NCI-H524 (cell line): ENCODE measurements at places on chromosomes 16 and 17.

DNA sequence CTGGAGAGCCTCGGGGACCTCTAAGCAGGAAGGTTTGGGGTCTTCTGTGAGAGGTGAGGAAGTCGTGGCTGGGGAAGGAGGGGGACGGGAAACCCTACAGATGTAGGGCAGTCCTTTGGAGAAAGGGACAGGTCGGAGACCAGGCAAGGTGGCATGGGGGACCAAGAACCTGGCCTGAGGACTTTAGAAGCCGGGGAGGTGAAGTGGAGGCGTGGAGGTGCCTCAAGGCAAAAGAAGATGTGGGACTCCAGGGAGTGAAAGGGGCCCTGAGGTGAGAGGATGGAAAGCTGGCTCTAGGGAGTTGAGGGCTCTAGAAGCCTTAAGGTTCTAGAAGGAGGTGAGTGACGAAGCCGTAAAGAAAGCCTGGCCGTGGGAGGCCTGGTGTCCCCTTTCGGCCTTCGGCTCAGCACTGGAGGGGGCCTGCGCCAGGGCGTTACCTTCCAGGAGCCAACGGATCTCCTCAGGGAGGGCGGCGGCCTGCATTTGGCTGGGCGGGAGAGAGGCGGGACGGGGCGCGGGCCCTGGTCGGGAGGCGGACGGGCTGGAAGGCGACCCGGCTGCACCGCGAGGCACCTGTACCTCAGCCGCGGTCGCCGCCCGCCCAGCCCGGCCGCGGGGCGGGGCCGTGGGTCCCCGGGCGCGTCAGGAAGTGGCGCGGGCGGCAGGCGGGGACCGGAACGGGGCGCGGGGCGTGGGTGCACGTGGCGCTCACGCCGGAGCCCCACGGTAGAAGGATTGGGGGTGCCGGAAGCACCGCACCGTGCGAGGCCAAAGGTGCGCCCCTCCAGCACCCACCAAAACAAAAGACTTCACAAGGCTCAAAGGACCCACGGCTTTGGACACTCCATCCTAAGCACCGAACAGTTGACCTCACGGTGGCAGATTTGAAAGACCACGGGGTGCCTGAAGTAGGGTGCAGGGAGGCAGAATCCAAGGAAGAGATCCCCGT, at the start of gene SKAP1:
Gene SKAP1, minus strand, starts transcription at position 577 of the 949 bp plus-strand sequence.
- no peak for DNase-seq

- no peak for DNase-seq
These were observed 21.7 kb downstream of the KATNIP start for GRCh38 chr16:27571433-27572326.

DNA sequence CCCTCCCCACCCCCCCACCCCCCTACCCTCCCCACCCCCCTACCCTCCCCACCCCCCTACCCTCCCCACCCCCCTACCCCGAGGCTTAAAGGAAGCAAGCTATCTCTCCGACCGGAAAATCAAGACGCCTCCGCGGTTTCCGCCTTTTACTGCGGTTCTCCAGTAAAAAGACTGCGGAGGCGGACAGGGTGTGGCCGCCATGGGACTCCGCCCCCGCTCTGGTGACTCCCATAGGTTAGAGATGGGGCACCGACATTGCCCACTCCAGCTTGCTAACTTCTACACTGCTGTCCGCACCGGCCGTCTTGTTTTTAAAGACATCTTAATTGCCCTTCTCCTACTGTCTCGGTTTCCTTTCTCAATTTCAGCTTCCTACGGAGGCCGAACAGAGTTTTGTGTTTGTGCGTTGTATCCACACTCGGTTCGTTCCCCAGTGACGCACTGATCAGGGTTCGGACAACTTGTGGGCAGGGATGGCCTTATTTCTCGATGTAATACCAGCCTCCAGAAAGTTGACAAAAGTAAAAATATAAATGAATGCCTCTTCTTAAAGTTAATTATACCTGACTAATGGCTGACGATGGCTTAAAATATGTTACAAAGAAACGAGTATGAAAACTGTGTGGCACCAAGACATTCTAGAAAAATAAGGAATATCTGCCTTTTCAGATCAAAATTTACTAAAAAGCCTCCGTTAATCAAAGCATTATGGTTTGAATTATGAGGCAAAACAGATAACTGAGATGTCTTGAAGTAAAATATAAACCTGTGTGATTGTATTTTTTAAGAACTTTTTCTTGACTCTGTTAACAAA, 1.1 kb upstream of the ZNF200 start:
- no peak for DNase-seq

DNA sequence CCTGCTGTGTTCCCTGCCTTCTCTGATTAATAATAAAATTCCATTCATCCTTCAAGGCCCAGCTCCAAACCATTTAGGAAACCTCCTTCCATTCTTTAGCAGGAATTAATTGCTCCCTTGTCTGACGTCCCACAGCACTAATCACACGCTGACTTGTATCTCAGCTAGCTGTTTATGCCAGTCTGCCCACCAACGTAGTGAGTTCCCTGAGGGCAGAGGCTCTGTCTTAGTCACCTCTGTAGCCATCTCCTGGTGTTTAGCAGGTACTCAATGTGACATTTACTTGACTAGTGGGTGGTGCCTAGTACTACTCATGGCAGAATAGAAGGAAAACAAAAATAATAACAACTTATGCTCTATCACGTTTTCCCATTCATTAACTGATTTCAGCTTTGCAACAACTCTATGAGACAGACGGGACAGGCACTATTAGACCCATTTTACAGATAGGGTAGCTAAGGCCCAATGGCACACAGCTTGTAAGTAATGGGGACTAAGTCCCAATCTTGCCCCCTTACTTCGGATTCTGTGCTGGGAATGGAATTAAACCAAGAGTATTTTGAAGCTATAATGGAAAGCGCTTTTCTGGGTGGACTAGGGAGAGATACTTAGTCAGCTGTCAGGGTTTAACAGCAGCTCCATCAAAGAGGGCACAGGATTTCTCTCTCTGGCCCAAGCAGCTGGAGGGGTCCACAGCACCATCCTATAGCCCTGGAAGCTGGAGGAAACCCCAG, 931 bp upstream of the WIPF2 start:
- DNase-seq, result no peak

GRCh38 chr17:65920996-65921395, 270.9 kb downstream of the CEP112 start:
- no peak for DNase-seq

DNA sequence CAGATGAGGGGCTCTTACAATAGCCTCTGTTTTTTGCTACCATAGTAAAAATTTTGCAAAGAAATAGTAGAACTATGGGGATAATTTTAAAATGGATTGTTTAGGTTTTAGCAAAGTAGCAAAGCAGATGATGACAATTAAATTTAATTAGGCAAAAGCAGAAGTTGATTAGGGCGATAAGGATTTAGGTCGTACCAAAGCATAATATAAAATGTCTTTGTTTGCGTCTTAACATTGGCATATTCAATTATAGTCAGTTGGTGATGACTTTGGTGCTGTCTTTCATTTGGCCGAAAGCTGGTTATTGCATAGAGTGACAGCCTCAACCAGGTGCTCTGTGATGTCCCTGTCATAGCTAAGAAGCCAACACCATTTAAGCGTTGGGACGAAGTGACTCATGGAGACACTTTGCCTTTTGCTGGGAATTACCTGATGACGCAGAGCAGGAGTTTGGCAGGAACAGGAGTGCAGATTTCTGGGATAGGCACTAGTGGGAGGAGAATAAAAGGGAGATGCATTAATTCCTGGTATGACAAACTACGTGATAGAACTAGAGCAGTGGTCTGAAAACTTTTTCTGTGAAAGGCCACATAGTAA, 38.3 kb downstream of the MAP2K6 start:
- no peak for DNase-seq

DNA sequence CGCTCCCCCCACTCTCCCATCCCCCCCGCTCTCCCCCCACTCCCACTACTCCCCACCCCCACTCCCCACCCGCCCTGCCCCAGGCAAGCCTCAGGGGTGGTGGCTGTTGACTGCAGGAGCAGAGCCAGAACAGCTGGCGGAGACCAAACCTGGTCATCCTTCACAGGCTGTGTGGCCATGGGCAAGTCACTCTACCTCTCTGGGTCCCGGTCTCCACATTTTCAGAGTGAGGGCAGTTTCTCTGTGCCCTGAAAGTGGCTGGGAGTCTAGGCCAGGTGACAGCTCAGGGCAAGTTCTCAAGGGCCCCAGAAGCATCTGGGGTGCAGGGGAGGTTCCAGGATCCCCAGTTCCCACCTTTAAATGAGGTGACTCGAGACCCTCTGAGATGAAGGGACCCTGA, 15.1 kb upstream of the BAHCC1 start:
- DNase-seq, result no peak

GRCh38 chr16:1645914-1646525, 32.1 kb upstream of the JPT2 start:
- DNase-seq, result no peak

GRCh38 chr17:76390003-76390421, 5.6 kb downstream of the SPHK1 start:
- DNase-seq, result no peak

GRCh38 chr16:13005721-13006247, 104.4 kb downstream of the SHISA9 start:
- DNase-seq, result no peak

DNA sequence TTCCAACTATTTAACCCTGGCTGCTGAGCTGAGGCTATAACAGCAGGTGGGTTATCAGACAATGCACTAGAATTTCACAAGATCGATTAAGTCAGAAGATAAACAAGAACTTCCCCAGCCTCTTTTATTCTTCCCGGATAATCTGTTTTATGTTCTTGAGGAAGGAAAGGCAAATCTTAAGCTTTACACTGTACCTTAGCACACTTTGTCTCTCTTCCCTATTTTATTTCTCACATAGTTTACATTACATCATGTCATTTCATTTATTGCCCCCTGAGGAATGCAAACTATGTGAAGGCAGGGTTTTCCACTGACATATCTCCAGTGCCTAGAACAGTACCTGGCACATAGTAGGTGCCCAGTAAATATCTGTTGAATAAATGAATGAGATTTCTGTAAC, 139.6 kb downstream of the SKAP1 start:
- peak; percentile 8 for DNase-seq

- peak; percentile 96 for DNase-seq
These were observed 7.7 kb downstream of the SLC35B1 start for GRCh38 chr17:49699966-49700575.

GRCh38 chr16:19716183-19716582, 1.8 kb downstream of the KNOP1 start:
- DNase-seq, result no peak

GRCh38 chr17:21240369-21241055, 12.7 kb downstream of the NATD1 start:
- no peak for DNase-seq

GRCh38 chr17:59154721-59155438, at the start of gene SKA2:
TSS of gene SKA2 (minus strand) at chr17:59155186. CDS start at chr17:59155163, 23 bp downstream.
- DNase-seq, result no peak

- no peak for DNase-seq
These were observed 2.8 kb downstream of the FN3K start for GRCh38 chr17:82737967-82738877.

GRCh38 chr16:52851211-52851740, 201.4 kb downstream of the CHD9NB start:
- DNase-seq, result no peak

DNA sequence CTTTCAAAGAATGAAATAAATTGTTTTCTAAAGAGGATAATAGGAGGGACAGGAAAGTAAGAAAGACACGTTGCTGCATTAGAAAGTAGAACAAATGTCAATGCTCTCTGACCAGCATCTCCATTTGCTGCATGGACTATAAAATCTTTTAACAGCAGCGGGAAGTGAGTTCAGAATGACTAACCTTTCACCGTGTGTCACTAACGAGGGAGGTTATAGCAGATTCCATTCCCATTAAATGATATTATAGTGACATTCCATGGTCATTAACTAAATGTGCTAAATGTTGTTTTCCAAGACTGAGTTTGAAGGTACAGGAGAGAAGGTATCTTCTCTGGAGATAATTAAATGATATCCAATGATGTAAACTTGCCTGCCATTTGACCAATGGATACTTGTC, 127.1 kb upstream of the HS3ST3A1 start:
- no peak for DNase-seq

GRCh38 chr17:57385975-57386374, 129.7 kb downstream of the MSI2 start:
- DNase-seq, result no peak

DNA sequence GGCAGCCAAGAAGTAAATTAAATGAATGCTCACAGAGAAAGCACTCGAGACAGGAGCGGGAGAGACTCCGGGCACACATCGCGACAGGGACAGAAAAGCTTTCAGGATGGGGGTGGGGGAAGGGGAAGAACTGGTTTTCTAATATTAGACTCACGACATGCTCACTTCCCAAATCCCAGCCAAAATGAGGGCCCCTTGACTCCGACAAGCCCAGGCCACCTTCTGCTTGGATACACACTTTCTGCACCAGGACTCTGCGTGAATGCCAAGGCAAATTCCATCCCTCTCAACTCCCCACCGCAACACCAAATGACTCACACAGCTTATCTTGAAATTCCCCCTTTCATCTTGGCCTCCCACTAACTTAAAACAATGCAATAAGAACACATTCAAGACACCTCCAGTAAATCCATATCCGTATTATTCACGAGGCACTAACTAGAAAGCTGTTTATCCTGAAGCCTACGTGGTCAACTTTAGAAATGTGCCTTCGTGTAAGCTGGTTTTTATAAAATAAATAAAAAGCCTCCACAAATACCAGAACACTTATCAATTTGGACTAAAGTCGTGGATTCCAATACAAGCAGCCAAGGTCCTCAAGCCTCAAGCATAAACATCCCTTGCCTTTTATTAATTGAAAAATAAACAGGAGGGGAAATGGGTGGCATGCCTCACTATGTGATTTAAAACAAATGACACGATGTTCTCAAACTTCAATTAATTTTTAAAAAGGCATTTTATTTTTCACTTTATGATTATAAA, 46.1 kb downstream of the NXN start:
- no peak for DNase-seq
